DMS 273 treated with DMSO at 0.1 percent for 48 hours (cell line): ENCODE measurements at places on chromosomes 13 and 19.

DNA sequence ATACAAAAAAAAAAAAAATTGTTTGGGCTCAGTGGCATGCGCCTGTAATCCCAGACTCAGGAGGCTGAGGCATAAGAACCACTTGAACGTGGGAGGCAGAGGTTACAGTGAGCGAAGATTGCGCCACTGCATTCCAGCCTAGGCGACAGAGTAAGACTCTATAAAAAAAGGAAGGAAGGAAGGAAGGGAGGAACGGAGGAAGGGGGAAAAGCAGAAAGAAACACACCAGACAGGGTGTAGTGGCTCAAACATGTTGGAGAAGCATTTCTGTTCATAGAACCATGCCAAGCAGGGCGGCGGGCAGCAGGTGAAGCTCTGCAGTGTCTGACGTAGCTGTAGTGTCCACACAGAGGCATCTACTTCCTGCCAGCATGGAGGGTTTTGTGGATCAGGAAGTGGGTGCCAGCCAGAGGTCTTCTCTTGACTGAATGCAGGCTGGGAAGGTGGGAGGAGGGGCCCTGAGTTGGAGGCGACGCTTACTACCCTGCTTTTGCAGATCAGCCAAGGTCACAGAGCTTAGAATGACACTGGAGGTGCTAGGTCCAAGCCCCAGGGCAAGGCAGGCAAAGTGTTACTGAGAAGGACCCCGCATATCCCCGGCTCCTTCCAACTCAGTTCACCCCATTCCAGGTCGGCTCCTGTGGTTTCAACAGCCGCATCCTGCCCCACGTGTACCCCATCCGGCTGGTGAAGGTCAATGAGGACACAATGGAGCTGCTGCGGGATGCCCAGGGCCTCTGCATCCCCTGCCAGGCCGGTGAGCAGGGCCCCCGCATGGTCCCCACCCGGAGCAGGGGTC lies 11.6 kb upstream of the PGLS start:
- no peak for DNase-seq

DNA sequence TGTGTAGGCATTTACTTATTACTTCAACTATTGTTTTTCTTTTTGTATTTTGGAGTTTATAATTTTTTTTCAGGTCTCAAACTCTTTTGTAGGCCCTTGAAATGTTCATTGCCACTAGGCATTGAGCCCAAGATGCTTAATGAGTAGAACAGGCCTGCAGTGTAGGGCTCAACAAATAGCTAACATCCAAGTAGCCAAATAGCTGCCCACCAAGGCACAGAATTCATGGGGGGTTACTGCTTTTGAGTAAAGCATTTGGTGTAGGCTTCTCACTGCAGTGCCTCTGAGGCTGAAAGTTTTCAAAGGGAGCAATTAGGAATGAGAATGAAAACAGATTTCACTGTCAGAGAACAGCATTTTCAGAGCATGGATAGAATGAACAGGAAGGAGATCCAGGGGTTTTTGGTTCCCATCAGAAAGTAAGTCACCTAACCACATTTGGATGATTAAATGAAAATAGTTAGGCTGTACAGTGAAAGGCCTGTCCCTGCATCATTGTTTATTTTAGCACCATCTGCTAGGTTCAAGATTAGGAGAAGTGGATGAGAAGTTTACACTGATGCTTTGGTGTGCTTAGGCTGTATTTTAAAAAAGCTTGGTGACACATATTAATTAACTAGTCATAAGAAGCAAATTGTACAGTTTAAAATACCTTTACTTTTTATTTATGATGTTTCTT lies 61.0 kb downstream of the EDNRB start:
- peak; percentile 35 for DNase-seq

DNA sequence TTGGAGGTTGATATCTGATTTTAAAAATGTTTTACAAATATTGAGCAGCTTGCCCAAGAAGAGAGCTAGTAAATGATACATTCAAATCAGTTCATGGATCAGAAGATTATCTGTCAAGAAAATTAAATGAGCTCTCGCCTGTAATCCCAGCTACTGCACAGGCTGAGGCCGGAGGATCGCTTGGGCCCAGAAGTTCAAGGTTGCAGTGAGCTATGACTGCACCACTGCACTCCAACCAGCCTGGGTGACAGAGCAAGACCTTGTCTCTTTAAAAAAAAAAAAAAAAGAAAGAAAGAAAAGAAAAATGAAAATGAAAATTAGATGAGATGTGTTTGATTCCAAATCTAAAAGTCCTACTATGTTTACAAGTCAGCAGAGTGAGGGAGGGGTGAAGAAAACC lies 2.4 kb downstream of the SPART start:
- DNase-seq: no peak

- DNase-seq: no peak
These were observed 260.9 kb downstream of the MTUS2 start for GRCh38 chr13:29081036-29081435.

- no peak for DNase-seq
These were observed 13.7 kb downstream of the CELF5 start for GRCh38 chr19:3238066-3238561.

DNA sequence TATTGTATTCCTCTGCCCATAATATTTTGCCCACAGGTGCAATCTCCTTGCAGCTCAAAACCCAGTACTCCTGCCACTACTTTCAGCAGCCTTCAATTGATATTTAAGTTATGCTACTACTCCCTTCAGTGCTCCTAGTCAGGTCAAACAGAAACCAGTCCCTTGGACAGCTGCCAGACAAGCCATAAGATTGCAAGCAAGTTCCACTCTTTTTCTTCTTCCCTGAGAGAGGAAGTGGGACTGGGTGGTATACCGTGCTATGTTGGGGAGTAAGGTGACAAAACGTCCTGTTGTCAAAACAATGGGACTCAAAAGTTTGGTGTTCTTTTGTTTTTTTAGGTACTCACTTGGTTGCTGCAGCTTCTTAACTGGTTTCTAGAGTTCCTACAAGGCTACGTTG lies 63.1 kb upstream of the FRY start:
- DNase-seq: no peak

DNA sequence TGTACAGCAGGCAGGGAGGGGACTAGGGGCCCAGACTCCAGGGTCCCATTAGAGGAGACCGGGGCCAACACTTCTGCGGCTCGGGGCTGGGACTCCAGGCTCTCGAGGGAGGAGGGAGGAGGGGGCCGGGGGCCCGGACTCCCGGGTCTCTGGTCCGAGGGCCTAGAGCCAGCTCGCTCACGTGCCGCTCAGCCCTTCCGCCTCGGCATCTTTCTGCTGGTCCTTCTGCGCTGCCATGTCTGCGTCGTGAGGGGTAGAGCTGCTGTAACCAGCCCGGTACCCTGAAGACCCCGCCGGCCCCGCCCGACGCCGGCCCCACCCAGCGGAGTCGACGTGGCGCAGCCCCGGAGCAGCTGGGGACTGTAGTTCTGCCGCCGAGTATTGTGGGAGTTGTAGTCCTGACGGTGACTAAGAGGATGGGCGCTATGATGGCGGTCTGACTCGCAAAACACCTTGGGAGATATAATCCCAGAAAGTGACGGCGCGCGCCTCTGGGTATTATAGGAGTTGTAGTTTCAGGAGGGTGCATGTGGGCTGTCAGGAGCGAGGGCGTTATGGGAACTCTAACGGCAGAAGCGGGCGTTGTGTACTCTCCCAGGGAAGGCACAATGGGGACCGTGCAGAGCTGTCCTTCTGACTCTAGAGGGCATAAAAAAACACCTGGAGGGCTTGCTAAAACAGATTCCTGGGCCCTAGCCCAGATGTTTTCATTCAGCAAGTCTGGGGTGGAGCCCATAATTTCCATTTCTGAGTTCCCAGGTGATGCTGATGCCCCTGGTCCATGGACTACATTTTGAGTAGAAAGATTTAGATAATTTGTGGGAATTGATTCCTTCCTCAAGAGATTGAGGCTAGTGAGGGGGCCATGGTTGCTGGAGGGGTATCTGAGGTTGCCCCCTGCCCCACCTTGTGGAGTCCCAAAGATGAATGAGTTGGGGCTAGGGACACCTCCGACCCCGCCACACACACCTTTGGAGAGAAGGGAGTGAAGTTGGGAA lies at the start of gene RABAC1:
Gene RABAC1, minus strand, starts transcription at position 266 of the 998 bp plus-strand sequence. Its CDS starts 29 bp downstream, at position 237.
- peak; percentile 91 for DNase-seq

GRCh38 chr13:92354583-92354982 lies 872.0 kb upstream of the GPC6 start:
- no peak for DNase-seq

DNA sequence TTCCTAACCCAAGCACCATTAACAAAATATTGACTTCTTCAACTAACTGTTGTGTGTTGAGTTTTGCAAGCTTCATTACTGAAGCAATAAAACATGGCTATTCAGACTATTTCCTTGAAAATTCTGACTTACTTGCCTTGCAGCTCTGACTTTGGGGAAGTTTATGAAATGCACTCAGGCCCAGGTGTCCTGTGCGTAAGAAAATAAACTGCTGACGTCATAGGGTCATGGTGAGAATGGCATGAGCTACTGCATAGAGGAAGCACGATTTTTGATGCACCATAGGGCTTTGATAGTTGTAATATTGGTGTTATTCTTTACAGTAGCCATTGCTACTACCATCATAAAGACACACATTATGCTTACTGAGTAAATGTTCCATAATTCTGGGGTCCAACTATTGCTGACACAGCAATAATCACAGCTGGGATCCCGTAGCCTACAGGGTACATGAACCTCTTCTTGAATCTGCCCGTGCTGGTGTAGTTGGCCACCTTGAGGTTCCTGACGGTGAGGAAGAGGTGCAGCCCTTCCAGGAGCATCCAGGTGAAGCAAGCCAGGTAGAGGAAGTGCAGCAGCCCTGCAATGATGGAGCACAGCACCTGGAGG lies 57.9 kb downstream of the MBD3L2B start:
- no peak for DNase-seq

- no peak for DNase-seq
These were observed 65.0 kb downstream of the TBC1D4 start for GRCh38 chr13:75417012-75417384.

- DNase-seq: no peak
These were observed 903.4 kb upstream of the SLC10A2 start for GRCh38 chr13:103969520-103970050.

DNA sequence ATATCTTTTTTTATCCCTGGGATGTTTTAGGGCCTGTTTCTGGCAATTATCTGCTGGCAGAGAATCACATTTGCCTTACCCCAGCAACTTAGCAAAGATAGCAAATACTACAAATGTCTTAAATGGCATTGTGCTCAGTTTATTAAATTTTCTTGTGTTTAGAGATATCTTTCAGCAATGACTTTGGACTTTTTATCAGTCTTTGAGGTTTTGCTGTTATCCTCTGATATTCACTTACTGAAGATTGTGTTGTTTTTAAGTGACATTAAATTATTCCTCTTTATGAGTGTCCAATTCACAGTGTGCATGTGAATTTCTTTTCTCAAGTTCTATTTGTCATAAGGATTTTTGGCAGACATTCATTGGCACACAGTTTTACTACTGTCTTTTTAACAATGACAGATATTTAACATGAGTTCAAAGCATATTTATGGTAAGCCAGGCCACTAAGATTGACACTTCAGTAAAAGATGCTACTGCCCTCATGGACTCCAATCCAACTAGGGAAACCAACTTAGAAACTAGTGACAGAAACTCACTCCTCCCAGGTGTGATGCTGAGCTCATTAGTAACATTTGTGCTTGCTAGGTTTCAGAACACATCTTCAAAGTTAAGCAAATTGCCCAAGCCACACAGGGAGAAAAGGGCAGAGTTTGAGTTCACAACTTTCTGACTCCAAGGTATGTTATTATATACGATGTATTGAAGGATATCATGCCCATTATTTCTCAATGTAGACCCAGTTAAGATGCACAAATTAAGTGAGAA lies 481.9 kb downstream of the GPC6 start:
- DNase-seq: no peak

DNA sequence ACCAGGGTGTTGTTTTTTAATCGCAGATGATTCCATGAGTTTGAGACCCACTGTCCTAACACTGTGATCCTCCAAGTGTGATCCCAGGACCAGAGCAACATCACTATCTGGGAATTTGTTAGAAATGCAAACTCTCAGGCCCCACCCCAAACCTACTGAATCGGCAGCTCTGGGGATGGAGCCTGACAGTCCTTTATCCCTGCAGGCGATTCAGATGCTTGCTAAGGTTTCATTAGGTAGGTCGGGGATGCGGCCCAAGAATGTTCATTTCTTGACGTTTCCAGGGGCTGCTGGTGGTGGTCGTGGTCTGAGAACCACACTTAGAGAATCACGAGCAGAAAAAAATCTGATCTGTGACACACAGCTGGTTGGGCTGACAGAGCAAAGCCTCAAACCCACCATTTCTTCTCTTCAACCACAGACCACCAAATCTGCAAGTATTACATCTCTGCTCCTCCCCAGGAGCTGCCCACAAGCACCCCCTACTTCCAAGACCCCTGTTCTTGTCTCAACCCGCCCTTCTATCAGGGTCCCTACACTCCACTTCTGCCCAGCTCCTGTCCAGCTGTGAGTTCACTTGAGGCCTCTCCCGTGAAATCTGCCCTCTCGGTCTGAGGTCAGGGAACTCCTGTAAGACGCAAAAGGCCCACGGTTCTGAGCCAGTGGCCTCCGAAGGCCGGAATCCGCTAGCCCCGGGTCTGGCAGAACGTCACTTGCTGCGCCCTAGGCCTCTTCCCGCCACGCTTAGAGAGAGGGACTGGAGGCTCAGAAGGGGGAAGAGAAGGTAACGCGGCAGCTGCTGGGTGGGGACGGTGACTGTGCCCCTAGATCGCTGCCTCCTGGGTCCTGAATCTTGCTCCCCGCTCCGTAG lies 1.1 kb upstream of the FARP1 start:
- DNase-seq: no peak

DNA sequence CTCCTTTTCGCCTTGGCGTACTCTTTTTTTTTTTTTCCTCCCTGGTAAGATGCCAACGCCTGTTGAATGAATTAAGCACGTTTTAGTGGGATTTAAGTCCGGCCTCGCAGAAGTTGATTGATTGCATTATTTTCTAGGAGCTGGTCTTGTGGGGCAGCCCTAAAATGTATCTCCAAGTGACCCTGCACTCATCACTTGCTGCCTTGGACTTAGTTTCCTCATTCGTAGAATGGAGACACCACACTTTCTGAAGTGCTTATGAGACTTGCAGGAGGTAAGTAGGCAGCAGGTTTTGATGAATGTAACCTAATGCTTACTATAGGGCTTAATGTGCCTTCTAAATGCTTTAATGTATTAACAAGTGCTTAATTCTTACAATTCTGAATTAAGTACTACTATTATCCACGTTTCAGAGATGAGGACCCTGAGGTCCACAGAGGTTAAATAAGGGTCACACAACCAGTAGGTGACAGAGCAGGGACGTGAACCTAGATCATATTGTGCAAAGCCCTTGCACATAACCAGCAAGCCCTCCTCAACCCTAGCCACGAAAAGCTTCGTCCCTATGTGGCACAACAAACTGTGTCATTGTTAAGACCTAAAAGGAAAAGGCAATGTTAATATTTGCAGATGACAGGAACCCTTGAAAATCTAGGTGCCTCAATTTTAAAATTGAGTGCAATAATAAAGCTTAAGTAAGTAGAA lies 514 bp upstream of the ARGLU1 start:
- DNase-seq: no peak

GRCh38 chr19:441213-441836 lies 19.5 kb downstream of the SHC2 start:
- DNase-seq: no peak

DNA sequence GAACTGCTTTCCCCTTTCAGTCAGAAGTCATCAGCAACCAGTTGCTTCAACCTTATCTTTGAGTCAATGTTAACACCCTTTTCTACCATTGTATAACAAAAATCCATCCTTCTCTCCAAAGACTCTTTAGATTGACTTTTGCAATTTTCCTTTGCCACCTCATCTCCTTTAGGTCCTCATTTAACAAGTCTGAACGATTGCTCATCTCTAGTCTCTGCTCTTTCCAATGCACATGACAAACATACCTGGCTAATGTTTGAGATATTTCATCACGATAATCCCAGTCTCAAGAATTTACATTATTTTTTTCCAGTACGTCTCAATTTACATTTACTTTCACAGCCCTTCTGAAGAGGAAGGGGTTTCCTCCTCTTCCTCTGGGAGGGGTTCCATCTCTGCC lies 127.5 kb downstream of the KLF12 start:
- no peak for DNase-seq
